ENCODE measurements at places on chromosomes 4 and X. TPM values are rescaled to one million over a fixed set of nuclear protein-coding genes. Genes with fewer than 3 reads are reported as not detected.

DNA sequence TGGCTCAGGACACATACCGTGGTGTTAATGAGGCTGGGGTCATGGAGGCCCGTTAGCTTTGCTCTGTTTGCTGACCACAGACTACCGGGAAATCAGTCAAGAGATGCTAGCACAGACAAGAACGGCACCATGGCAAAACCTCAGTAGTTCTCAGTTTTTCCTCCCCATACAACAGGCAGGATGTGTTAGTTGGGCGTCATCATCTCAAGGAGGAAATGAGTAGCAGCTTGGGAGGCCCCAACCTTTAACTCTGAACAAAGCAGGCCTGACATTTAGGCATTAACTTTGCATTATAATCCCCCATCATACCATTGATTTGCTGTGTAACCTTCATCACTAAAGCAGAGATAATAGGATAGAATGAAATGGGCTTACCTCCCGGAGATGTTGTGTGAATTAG is 714.2 kb downstream of the RPA4 start:
- no peak for ATAC-seq

VEGFD gene
- not detected for total RNA-seq

SPANXC gene
- total RNA-seq, result not detected

NLGN4X gene
- total RNA-seq, result 17.5 TPM

SLC10A6 gene
- total RNA-seq, result 0.93 TPM

- ATAC-seq, result peak; percentile 27
Measured at GRCh38 chr4:185424905-185425646, 688 bp downstream of the UFSP2 start.

WWC2 gene
- total RNA-seq, result 5.5 TPM

GRCh38 chr4:17309567-17310268 is 202.2 kb downstream of the QDPR start:
- ATAC-seq, result no peak

KCND1 gene
- total RNA-seq, result 1.6 TPM

DNA sequence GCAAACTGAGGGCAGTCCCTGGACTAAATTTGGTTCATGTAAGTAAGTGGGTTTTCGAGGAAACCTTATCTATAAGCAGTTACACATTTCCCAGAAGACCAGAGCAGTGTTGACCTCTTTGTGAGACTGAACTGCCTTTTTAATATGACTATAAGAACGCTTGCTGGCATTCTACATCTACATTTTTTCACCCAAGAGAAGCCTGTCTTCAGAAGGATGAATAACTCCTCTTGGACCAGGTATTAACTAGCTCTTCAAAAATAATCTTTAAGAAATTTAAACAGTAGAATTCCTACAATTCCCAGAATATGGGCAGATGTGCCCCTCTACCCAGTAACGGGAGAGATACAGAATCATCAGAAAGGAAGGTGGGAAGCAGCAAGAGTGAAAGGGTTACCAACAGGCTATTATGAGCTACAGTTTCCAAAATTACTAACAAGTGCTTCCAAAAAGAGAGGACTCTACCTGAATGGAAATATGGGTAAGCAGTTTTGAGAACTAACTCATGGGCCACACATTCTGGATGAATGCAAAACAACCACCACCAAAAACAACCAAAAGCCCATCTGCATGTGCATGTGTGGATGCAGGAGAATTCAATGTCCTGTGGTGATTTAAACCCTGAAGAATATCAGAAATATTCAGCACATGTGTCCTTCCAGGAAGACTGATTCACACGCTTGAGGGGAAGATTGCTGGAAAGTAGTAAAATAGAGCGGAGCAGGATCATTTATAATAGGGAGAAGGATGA is 17.4 kb downstream of the BBS12 start:
- no peak for ATAC-seq

- ATAC-seq, result no peak
Measured at GRCh38 chr4:5923376-5923775, 30.5 kb upstream of the CRMP1 start.

- no peak for ATAC-seq
Measured at GRCh38 chr4:148312956-148313490, 129.2 kb downstream of the NR3C2 start.

DNA sequence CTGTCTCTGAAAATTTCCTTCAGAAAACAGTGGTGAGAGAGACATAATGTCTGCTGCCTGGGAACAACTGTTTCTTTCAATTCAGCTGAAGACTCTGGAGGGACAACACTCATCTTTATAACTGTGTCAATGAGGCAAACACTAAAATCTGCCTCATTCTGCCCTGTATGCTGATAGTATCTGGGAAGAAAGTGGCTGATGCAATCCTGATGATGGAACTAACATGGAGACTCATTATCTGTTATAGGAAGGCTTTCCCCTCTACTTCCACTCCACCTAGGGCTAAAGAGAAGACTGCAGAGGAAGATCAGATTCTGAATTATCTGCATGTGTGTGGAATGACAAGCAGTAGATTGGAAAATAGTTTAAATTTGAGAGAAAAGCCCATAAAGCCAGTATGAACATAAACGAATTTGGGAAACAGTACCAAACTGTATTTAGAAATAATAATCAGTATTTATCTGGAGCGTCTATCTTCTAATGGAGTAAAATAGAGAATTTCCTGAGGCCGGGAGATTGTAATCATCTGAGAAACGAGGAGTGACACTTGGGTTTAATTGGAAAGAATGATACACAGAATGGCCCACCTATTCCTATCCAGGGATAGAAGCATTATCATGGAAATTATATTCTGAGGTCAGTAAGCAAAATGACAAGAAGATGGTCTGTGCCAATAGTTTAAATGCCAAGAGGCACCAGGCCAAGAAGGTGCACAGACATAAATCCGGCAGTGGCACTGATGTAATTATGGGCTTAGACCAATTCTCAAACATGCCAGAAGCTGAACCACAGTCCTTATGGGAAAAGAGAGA is 85.4 kb downstream of the SHISA3 start:
- peak; percentile 93 for ATAC-seq

GK gene
- total RNA-seq, result 6.3 TPM

- peak; percentile 54 for ATAC-seq
Measured at GRCh38 chrX:48493890-48494364, 14.9 kb upstream of the PORCN start.

PCYT1B gene
- 3.7 TPM for total RNA-seq

- no peak for ATAC-seq
Measured at GRCh38 chr4:120671538-120671937, 251.0 kb downstream of the PRDM5 start.

- no peak for ATAC-seq
Measured at GRCh38 chr4:160981083-160981482, 1182.7 kb downstream of the FSTL5 start.

GRCh38 chrX:150454083-150454482 is 91.0 kb downstream of the MAMLD1 start:
- ATAC-seq, result no peak

DNA sequence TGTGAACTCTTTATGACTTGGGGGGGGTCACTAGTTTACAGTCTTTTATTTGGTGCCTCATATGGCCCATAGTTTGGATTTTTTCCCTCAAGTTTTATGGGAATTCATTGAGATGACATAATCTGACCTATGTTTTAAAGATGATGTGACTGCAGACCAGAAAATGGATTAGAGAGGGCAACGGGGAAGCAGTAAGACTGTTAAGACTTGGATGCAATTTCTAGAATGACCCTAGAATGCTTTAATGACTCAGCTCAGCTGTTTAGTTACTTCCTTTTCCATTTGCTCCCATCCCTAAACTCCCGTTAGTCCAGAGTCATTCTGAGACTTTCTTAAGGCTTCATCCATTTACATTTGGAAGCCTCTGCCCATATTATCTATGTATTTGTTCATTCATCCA is 59.9 kb upstream of the PDGFRA start:
- ATAC-seq, result no peak

Data from motor neuron (in vitro differentiated cells).